ENCODE measurements at places on chromosomes 6 and 20. TPM values are rescaled to one million over a fixed set of nuclear protein-coding genes. Genes with fewer than 3 reads are reported as not detected.

- DNase-seq = no peak
These were observed 593.0 kb downstream of the GRIK2 start for GRCh38 chr6:101986476-101986875.

GRCh38 chr6:163513570-163514166 lies 99.2 kb downstream of the QKI start:
- DNase-seq = no peak

GRCh38 chr6:90610301-90610750 lies 23.5 kb upstream of the MAP3K7 start:
- no peak for DNase-seq

- no peak for DNase-seq
These were observed 153.0 kb upstream of the UST start for GRCh38 chr6:148593813-148594170.

DNA sequence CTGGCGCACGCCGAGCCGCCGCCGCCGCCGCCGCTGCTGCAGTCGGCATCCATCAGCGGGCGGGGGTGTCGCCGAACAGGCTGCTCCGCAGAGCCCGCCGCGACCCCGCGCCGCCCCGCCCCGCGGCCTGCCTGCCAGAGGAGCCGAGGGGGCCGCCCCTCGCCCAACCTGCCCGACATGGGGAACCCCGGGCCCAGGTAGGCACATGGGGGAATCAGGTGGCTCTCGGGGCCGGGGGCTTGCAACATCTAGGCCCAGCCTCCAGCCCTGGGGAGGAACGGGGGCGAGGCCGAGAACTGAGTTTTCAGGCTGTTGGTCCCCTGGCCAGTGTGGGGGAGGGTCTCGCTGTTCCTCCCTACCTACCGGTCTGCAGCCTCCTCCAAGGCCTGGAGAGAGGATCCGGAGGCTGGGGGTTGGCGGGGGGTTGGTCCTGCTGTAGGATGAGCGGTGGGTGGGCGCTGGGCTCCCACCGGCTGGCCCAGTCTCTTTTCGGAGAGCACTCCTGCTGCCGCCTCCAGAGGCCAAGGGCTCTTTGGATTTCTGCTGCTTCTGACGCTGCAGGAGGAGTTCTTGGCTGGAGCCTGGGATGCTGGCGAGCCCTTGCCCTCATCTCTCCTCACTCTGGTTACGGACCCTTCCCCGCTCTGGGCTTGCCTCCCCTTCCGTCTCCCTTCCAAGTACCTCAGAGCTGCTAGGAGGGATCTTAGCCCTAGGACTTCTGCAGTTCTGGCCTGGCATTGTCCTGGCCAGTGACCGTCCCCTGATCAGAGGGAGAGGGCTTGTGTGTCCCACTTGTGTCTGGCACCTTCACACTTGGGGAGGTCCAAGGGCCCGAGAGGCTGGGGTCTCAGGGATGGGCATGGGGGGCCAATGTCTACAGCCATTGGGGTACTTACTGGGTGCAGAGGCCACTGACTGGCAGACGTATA lies at the start of gene EPB41L1:
TSS of gene EPB41L1 (plus strand) at position 41 of the 929 bp plus-strand sequence. CDS start 19,038 bp downstream, outside the sequence.
- no peak for DNase-seq

DNA sequence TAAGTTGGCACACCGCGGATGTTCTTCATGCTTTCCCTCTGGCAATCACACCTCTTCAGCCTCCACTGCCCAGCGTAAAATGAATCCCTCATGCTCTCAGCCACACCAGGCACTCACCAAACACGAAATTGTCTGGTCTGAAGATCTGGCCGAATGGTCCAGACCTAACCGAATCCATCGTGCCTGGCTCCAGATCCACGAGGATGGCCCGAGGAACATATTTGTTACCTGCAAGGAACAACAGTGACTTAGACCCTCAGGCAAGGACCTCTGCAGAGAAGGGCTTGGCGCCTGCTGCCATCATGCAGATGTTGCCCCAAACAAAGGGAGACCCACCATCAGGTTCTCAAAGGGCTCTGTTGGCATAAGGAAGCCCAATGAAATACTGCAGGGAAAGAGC lies 1.4 kb downstream of the TUBB2B start:
- no peak for DNase-seq

The NANP gene
- 5.1 TPM for total RNA-seq

All from ureter (tissue), 1 donor.